Thoracic aorta (tissue), 2 donors: ENCODE measurements at places on chromosomes 16 and 17.

- no peak for DNase-seq
- no peak overlapping the region for H3K27ac ChIP-seq
- no peaks in the 10 kb centered on the region for H3K27me3 ChIP-seq
- H3K36me3 ChIP-seq, result peaks cover 55% of the 10 kb centered on the region
Measured at GRCh38 chr16:2757344-2757743, 4.9 kb downstream of the SRRM2 start.

DNA sequence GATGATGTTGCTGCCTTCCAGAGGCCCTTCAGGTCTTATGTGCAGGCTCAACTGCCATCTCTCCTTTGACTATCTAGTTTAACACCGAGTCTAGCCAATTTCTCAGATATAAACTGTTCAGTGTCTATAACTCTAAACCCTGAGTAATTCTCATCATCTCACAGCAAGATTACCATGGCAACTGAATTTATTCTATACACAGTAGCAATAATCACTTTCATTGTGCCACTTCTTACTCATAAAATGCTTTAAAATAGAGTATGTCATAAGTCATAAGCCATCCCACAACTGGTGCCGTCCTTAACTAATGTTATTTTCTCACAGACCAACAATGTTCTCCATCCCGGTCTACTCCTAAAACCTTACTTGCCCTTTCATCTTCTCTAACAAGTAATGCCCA, 45.0 kb downstream of the SYNRG start:
- H3K36me3 ChIP-seq, result peaks cover 47% of the 10 kb centered on the region
- H3K4me1 ChIP-seq, result no peaks in the 10 kb centered on the region
- no peaks in the 10 kb centered on the region for H3K27me3 ChIP-seq
- DNase-seq, result no peak

DNA sequence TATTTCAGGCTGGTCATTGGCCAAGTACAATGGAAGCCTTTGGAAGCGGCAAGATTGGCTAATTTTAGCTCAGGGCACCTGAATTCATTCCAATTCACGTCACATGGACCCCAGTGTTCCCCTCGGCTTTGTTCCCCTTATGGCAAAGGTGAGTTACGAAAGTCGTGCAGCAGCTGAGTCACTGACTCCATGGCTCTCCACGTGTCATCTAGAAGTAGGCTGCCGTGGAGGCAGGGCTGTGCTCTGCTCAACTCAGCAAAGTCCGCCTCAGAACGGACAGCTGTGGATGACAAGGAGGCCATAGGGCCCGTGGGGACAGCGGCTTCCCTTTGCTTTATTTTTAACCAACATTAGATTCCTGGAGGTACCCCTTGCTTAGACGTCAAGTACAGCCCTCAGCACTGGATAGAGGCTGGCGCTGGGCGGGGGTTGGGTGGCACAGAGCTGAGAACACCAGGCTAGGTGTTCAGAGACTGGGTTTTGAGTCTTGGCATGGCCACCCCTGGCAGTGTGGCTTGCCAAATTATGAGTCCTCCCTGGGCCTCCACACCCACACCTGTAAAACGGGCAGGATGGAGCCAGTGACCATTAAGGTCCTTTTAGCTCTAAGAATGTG, 23.6 kb downstream of the ADAD2 start:
- no peak overlapping the region for H3K27ac ChIP-seq
- peaks cover 5% of the 10 kb centered on the region for H3K4me1 ChIP-seq
- no peak for DNase-seq

DNA sequence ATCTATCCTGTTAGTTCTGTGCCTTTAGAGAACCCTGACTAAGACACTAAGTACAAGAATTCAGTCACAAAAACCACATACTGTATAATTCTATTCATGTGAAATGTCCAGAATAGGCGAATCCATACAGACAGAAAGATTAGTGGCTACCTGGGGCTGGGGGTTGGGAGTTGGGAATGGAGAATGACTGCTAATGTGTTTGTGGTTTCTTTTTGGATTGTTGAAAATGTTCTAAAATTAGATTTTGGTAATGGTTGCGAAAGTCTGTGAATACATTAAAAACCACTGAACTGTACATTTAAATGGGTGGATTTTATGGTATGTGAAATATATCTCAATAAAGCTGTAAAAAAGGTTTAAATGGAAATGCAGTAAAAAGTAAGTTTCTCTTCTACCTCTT, 80.4 kb upstream of the AKTIP start:
- H3K4me1 ChIP-seq, result no peaks in the 10 kb centered on the region
- no peak for DNase-seq
- no peak overlapping the region for H3K4me3 ChIP-seq
- H3K27me3 ChIP-seq, result no peaks in the 10 kb centered on the region
- H3K36me3 ChIP-seq, result no peaks in the 10 kb centered on the region

- no peak for DNase-seq
- peak overlapping the region; percentile 20 for H3K27ac ChIP-seq
- no peak overlapping the region for H3K4me3 ChIP-seq
- no peaks in the 10 kb centered on the region for H3K36me3 ChIP-seq
- peaks cover 6% of the 10 kb centered on the region for H3K4me1 ChIP-seq
- no peaks in the 10 kb centered on the region for H3K27me3 ChIP-seq
Measured at GRCh38 chr16:75222271-75222783, 3.5 kb downstream of the CTRB1 start.

- no peak overlapping the region for H3K4me3 ChIP-seq
- no peak for DNase-seq
- H3K27ac ChIP-seq, result no peak overlapping the region
Measured at GRCh38 chr16:924063-924462, 46.7 kb downstream of the LMF1 start.

DNA sequence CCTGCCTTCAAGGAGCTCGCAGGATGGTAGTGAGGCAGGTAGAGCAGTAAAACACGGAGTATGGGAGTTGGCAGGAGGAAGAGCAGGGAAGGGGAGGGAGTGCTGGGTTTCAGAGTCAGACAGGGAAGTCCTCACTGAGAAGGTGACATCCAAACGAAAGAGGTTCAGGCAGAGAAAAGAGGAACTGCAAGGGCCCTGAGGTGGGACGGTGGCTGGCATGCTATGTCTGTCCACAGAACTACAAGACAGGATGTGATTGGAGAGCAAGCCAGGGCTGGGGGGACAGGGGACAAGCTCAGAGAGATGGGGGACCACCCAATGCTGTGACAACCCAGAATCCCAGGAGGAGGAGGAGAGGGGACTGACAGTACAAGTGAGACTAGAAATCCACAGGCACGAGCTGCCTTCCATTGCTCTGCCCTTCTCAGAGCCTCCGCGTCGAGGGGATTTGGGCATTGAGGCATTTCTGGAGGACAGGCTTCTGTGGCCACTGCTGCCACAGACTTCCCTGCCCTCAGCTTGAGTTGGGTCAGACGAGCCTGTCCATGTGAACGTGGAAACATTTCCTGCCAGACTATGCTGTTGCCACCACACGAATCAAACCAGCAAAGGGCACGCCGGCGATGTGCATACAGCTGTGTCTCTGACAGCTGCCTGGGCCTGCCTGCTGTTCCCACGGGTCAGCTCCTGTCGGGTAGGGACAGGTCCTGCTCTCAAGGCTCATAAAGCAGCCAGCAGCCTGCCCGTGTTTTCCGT, 100.1 kb downstream of the RAB11FIP4 start:
- no peak for DNase-seq
- no peak overlapping the region for H3K27ac ChIP-seq
- H3K27me3 ChIP-seq, result no peaks in the 10 kb centered on the region

- no peaks in the 10 kb centered on the region for H3K36me3 ChIP-seq
- H3K4me3 ChIP-seq, result peak overlapping the region; percentile 81
- no peaks in the 10 kb centered on the region for H3K27me3 ChIP-seq
- H3K4me1 ChIP-seq, result peaks cover 30% of the 10 kb centered on the region
- DNase-seq, result no peak
Measured at GRCh38 chr17:35588196-35588920, 1.2 kb downstream of the AP2B1 start.

GRCh38 chr17:77666462-77666861, 292.0 kb upstream of the TNRC6C start:
- no peak overlapping the region for H3K4me3 ChIP-seq
- no peak overlapping the region for H3K27ac ChIP-seq
- H3K27me3 ChIP-seq, result no peaks in the 10 kb centered on the region
- DNase-seq, result no peak

GRCh38 chr17:19454074-19454473, 43.0 kb downstream of the RNF112 start:
- H3K27me3 ChIP-seq, result no peaks in the 10 kb centered on the region
- H3K4me3 ChIP-seq, result no peak overlapping the region

DNA sequence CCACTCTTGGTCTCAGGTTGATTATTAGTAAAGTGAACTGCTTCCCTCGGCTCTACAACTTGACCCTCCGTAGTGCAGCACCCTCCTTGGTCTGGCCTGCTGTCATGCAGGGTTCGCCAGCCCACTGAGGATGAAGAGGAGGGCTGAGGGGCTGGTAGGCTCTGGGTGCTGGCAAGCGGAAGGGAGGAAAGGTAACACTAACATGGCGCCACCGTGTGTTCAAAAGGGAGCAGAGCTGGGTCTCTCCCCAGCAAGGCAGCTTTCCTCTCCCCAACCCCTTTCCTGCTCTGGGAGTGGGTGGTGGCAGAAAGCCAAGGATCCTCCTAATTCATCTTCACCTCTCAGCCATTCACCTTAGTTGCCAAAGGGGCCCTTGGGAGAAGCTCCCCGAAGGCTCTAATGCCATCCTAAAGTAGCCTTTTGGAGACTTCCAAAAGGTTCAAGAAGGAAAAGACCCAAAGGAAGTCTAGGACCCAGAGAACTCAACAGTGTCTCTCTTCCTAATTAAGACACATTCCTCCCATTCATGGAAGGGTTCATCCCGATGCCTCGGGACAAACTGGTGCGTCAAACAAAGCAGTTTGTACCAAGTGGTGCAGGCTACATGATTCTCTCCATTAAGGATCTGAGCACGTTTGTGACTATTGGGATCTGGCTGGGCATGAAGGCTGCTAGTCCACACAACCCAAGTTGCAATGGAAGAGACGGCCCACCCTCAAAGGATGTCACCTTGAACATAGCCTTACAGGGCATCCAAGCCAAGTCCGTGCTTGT, 90.8 kb upstream of the TOB1 start:
- H3K4me3 ChIP-seq, result no peak overlapping the region
- peaks cover 15% of the 10 kb centered on the region for H3K4me1 ChIP-seq
- no peak for DNase-seq
- no peaks in the 10 kb centered on the region for H3K36me3 ChIP-seq

GRCh38 chr16:774086-775001, 13.8 kb downstream of the MSLN start:
- no peak overlapping the region for H3K27ac ChIP-seq
- no peaks in the 10 kb centered on the region for H3K27me3 ChIP-seq
- H3K4me1 ChIP-seq, result no peaks in the 10 kb centered on the region
- no peak overlapping the region for H3K4me3 ChIP-seq

DNA sequence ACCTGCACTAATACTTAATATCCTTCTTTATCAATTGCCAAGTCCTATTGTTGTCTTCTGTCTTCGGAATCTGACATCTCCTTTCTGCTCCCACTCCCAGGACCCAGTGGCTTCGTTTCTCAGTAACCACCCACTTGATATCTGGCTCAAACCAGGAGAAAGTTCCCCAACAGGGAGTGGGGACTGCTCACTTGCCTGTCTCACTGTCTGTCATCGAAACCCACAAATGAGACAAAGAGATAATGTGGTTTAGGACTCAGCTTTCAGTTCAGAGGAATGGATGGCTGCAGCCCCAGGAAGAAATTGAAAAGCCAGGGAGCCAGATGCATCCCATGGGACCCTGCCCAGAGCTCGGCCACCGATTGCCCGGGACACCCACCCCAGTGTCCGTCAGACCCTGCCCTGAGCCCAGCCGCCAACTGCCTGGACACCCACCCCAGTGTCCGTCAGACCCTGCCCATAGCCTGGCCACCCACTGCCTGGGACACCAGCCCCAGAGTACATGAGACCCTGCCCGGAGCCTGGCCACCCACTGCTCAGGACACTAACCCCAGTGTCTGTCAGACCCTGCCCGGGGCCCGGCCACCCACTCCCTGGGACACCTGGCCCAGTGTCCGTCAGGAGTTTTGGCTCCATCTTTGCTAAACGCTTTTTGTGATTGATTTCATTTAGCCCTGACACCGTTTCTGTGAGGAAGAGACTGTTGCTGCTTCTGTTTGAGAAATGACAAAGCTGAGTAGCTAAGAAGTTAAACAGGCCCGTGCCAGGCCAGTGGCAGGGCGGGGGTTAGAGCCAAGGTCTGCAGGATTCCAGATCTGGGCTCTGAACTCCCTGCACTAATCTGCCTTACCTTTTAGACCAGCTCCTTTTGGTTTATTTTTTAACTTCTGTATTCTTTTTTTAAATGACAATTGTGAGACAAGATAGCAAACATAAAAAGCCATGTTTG, 251.4 kb downstream of the PHKB start:
- H3K4me1 ChIP-seq, result no peaks in the 10 kb centered on the region
- no peaks in the 10 kb centered on the region for H3K36me3 ChIP-seq

DNA sequence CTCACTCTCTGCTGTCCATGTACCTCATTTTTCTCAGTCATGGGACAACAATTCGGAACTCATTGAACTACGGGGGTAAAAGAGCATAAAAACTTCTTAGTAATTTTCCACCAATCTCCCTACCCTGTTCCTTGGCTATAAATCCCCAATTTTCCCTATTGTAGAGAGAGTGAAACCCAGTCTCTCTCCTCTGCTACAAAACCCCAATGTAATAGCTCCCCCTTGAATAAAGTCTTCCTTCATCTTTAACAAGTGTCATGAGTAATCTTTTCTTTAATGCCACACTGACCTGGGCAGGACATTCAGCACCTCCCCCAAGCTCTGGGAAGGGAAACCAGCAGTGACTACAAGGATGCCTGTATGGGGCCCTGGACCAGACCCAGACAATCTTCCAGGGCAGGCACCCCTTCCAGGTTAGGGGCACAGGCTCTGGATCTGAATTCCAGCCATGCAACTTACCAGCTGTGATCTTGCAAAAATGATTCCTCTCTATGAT, 10.2 kb upstream of the EIF1 start:
- no peaks in the 10 kb centered on the region for H3K36me3 ChIP-seq
- no peak for DNase-seq
- H3K27ac ChIP-seq, result no peak overlapping the region
- H3K4me3 ChIP-seq, result peak overlapping the region; percentile 49
- H3K27me3 ChIP-seq, result no peaks in the 10 kb centered on the region
- H3K4me1 ChIP-seq, result no peaks in the 10 kb centered on the region

DNA sequence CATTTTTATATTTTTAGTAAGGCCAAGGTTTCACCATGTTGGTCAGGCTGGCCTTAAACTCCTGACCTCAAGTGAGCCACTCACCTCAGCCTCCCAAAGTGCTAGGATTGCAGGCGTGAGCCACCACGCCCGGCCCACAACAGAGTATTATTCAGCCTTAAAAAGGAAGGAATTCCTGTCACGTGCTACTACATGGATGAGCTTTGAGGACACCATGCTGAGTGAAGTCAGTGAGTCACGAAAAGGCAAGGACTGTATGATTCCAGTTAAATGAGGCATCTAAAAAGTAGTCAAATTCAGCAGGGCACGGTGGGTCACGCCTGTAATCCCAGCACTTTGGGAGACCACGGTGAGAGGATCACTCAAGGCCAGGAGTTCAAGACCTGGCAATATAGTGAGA, 9.7 kb downstream of the CSF3 start:
- no peak overlapping the region for H3K4me3 ChIP-seq
- no peaks in the 10 kb centered on the region for H3K27me3 ChIP-seq
- peaks cover 28% of the 10 kb centered on the region for H3K36me3 ChIP-seq

GRCh38 chr16:3017794-3018506, at the start of gene CLDN6:
Gene CLDN6 (minus strand): TSS chr16:3018183. CDS start chr16:3016021, 2,162 bp downstream.
- no peak within 1 kb of the TSS for H3K4me3 ChIP-seq
- no peaks in the 10 kb centered on the region for H3K36me3 ChIP-seq
- no peak within 1 kb of the TSS for H3K27ac ChIP-seq
- no peaks in the 10 kb centered on the region for H3K27me3 ChIP-seq
